Activated CD4-positive, alpha-beta T cell treated with anti-CD3 and anti-CD28 coated beads for 24 hours (primary cell): ENCODE measurements at places on chromosomes 2 and 18.

DNA sequence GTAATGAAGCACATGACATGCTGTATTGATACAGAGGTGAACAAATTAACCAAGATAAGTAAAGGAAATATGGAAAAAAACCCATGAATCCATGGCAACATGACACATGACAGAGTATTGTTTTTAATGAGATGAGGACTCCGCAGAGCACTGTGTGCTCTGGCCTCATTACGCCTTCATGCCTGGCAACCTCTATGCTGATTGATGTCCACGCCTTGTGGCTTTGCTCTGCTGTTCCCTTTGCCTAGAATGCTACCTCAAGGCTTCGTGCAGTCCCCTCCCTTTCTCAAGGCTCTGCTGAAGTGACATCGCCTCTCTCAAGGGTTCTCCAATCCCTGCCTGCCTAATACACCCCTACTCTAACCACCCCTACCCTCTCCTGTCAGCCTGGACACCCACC lies 8.4 kb downstream of the SIGLEC15 start:
- no peak for DNase-seq

- no peak for DNase-seq
Measured at GRCh38 chr2:149213764-149214493, 116.5 kb upstream of the LYPD6 start.

DNA sequence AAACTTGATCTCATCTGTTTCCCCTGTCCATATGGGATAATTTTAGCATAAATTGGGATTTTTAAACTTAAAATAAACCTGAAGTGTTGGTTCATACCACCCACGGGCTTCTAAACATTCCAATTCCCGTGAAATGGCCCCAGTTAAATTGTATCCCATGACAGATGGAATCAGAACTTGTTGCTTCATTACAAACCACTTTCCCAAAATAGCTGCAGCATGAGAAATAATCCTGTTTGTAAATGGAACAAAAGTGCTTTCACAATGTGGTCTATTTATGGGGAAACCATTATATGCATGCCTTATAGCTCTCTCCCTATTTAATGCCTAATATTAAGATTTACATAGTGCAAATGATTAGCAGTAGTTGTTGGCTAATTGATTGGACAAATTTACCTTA lies 15.9 kb downstream of the SCG2 start:
- no peak for DNase-seq

GRCh38 chr2:12858786-12859185 lies 142.1 kb downstream of the TRIB2 start:
- no peak for DNase-seq

DNA sequence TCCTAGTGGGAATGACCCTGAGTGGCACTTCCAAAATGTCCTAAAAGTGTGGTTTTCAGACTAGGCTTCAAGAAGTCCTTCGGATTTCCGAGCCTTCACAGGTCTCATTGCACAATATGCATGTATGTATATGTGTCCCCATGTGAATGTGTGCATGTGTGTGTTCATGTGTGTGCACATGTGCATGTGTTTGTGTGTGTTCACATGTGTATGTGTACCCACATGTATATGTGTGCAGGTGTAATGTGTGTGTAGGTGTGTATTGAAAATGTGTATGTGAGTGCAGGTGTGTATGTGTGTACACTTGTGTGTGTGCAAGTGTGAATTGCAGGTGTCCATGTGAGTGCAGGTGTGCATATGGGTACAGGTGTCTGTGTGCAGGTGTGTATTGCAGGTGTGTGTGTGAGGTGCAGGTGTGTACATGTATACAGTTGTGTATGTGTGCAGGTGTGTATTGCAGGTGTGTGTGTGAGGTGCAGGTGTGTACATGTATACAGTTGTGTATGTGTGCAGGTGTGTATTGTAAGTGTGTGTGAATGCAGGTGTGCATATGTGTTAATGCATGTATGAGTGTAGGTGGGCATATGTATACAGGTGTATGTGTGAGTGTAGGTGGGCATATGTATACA lies 124.4 kb upstream of the EPB41L3 start:
- no peak for DNase-seq

- DNase-seq = no peak
Measured at GRCh38 chr18:10936176-10937053, 213.0 kb downstream of the PIEZO2 start.

DNA sequence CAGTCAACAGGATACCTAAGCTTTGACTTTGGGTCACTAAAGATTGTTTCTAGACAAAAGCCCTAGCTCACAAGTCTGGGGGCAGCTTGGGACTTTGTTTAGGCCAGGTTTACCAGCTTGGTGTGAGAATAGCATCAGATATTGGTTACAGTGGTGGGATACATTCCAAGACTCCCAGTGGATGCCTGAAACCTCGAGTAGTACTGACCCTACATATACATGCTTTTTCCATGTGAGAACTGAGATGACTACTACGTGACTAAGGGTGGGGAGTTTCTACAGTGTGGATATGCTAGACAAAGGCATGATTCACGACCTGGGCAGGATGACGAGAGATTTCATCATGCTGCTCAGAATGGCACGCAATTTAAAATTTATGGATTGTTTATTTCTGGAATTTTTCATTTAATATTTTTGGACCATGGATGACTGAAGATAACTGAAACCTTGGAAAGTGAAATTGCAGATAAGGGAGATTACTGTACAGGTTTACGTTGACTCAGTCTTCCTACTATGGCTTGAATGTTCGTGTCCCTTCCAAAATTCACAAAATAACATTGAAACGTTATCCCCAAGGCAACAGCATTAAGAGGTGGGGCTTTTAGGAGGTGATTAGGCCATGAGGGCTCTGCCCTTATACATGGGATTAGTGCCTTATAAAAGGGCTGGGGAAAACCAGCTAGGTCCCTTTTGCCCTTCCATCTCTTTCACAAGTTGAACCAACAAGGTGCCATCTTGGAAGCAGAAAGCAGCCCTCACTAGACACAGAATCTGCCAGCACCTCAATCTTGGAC lies 50.2 kb upstream of the CTAGE1 start:
- no peak for DNase-seq

DNA sequence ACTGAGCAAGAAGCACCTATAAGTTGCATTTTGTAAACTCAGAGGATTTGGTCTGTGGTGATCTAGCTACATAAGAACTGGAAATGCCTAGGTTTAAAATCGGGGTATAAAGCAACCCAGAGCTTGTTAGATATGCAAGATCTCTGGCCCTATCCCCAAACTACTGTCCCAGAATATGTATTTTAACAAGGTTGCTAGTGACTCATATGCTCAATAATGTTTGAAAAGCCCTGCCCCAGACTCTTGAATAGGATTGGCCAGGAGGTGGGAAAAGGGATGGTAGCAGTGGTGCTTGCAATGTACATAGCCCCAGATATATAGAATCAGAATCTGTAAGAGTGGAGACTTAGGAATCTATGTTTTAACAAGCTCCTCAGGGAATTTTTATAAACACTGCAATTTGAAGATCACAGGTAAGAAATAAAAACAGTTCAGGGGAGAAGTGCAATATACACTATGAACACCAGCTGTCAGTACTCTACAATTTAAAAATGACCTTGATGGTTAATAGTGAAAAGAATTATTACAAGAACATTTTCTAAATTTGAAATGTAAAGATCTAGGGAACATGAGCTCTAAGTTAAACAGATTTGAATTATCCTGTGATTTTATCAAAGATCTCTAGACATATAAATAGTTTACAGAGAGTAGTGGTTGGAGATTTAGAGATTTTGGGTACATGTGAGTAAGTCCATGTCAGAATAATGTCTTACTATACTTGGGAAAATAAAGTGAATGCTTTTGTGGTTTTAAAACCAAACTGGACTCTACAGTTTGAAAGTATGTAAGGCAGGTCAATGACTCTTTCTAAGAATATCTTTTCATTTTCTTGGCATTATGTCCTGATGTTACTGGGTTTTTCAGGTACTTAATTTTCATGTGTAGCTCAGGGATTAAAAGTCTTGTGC lies 7.7 kb upstream of the MMADHC start:
- DNase-seq = no peak

DNA sequence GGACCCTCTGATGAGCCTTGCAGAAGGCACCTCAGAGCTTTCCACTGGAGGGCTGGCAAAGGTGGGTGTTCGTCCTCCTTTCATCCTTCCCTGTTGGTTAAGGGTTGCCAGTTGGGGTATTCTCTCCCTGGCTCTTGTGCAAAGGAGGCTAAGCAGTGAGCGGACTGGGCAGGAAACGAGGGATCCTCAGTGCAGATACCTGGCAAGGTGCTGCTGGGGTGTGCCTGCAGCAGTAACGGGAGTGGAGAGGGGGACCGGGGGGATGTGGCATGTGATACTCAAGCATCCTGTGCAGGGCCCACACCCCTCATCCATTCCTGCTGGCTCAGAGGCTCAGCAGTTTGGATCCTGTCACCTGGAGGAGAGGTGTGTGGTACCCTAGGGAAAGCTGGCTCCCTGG lies 4.2 kb upstream of the ADCY3 start:
- DNase-seq = no peak

DNA sequence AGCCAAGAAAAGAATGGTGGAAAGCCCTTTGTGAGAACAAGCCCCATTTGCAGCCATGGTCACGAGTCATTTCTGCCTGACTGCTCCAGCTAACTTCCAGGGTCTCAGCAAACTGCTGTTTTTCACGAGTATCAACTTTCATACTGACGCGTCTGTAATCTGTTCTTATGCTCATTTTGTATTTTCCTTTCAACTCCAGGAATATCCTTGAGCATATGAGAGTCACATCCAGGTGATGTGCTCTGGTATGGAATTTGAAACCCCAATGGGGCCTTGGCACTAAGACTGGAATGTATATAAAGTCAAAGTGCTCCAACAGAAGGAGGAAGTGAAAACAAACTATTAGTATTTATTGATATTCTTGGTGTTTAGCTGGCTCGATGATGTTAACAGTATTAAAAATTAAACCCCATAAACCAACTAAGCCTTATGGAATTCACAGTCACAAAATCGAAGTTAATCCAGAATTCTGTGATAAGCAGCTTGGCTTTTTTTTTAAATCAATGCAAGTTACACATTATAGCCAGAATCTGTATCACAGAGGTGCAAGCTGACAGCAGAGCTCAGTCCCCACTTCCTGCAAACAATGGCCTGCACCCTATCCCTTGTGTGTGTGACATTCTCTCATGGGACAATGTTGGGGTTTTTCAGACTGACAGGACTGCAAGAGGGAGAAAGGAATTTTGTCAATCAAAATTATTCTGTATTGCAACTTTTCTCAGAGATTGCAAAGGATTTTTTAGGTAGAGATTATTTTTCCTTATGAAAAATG lies 26.1 kb downstream of the SLC14A1 start:
- DNase-seq = no peak

DNA sequence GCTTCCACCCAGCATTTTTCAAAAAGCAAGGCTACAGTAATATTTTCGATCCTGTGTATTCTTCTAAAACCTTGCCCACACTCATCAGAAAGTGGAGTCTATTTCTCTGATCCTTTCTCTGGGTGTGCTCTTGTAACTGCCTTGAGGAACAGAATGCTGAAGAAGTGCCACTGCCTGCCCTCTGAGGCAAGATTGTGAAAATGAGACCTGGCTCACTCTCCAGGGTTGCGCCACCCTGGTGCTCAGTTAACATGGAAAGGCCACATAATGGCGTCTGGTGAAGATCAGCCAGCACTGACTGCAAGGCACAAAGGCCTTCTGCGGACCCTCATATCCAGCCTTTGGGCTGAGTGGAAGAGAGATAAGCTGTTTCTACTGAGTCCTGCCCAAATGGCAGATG lies 11.2 kb upstream of the SH3RF3 start:
- no peak for DNase-seq

DNA sequence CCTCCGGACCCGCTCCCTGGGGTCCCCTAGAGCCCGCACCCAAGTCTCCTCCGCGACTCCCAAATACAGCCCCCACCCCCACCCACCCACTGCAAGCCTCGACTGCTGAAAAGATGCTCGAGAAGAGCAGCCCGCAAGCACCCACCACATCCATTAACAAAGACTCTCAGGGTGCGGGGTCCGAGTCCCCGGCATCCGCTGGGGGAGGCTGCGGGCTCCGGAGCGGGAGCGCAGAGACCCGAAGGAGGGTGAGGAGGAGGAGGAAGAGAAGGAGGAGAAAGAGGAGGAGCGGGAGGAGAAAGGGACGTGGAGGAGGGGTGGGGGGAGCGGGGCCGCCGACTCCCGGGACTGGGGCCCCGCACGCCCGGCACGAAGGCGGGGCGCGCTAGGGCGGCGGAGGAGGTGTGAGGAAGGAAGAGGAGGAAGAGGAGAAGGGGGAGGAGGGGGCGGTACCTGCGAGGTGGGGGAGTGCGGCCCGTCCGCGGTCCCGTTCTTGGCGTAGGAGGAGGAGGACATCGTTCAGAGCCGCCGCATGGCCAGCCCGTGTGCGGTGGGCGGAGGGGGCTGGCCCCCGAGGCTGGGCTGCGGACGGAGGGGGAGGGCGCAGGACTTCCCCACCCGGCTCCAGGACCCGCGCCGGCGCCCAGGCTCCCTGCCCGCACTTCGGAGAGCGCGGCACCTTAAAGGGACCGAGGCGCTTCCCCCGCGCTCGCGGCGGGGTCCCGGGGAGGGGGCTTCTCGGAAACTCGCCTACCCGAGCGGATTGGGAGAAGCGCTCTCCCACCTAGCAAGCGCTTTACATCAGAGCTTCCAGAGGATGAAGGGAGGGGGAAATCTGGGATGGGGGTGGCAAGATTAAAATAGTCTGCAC lies at the start of gene CACNB4:
Gene CACNB4 (minus strand): TSS at position 549 of the 871 bp plus-strand sequence.
- DNase-seq = no peak

- no peak for DNase-seq
Measured at GRCh38 chr2:237217995-237218616, 132.4 kb downstream of the COPS8 start.

DNA sequence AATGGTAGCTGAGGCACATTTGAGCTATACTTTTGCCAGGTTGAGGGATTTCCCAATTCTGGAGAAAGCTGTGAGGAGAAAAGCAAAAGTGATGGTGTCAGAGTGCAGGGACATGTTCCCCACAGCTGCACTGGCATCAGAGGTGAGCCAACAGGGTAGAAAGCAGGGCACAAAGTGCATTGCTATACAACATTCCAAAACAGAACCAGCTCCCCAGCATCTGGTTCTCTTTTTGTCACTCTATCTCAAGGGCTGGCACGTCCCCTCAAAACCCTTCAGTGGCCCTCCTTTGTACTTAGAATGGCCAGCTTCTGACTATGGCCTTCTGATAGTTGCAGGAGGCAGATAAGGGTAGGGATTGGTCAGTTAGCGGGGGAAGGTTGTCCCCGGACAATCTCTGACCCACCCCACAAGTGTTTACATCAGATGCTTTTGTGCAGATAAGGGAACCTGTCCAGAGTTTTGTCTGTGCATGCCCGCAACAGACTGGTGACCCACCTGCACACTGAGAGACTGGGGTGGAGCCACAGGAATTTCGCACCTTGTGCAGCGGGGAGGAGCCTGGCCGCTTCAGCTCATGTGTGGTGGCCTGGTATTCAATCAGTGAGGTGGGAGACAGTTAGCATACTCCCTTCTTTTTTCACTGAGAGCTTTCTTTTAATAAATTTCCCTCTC lies 31.0 kb upstream of the TMEM17 start:
- no peak for DNase-seq
